HuH-7.5 (cell line): ENCODE measurements at places on chromosomes 13 and 19.
A peak's percentile ranks its signal among the peaks of the same experiment; 100 is the strongest.

DNA sequence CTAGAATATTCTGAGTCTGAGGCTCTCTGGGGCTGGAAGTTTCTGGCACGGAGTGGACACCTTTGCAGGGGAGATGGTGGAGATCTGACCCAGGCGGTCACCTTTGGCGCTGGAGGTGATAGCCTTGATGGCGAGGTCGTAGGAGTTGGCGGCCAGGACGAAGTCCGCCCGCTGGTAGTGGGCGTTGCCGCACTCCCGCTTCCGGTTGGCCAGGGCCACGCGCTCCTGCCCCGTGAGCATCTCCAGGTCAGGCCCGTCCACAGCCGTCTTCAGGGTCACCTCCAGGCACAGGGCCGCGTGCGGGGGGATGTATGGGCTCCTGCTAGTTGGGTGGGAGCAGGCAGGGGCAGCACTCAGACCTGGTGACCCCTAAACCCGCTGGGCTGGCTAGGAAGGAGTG is 5.3 kb downstream of the FKBP8 start:
- no peak for DNase-seq

DNA sequence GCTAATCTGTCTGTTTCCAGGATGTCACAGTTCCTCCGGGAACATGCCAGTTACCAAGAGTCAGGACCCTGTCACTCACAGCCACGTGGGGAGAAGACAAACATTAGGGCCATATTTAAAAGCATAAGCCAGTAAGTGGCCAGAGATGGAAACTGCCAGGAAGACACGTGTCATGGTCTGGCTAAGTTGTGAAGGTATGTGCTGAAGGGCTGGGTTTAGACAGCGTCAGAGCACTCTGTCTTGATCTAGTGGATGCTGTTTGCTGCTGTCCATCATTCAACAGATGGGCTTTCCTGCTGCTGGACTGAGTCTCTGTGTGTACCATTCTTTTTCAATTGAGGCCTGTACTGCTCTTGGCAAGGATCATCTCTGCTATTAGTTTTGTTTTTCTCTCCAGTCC is 128.6 kb downstream of the HS6ST3 start:
- no peak for DNase-seq

- no peak for DNase-seq
Observed at GRCh38 chr13:77397636-77398035, 70.7 kb upstream of the MYCBP2 start.

GRCh38 chr13:99501848-99502301 is 603 bp downstream of the TM9SF2 start:
- DNase-seq = no peak

- DNase-seq = no peak
Observed at GRCh38 chr19:29840066-29840950, 28.5 kb downstream of the CCNE1 start.

DNA sequence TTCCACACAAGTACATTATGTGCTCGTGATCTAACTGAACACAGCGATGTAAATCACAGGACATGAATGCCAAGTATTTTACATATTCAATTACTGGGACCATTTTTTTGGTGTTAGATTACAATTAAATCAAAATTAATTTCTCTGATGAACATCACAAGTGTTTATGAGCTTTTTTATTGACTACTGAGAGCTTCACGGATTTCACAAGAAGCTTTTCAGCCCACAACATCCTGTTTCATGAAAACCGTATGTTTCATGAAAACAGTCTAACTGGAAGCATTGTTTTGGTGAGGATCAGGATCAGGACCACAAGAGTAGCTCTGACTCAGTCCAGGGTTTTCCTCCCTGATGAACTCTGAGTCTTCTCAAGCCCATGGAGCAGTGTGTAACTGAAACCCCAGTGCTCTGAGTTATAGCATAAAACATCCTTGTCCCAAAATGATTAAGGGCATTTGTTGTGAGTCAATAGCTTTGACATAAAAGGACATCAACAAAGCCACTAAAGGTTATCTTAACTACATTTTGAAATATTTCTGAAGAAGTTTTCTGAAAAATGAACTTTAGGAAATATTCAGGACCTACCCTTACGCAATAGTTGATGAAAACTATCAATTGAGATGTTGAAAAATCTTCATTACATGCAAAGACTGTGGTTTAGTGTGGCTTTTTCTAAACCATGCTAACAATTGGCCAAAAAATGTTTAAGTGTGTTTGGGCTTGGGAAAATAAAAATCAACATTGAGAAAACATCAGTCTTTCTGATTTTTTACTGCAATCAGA is 49.3 kb downstream of the UFM1 start:
- no peak for DNase-seq

- no peak for DNase-seq
Observed at GRCh38 chr19:1265615-1266128, 3.5 kb upstream of the CIRBP start.

GRCh38 chr13:44697058-44697457 is 120.9 kb upstream of the TSC22D1 start:
- DNase-seq = no peak

DNA sequence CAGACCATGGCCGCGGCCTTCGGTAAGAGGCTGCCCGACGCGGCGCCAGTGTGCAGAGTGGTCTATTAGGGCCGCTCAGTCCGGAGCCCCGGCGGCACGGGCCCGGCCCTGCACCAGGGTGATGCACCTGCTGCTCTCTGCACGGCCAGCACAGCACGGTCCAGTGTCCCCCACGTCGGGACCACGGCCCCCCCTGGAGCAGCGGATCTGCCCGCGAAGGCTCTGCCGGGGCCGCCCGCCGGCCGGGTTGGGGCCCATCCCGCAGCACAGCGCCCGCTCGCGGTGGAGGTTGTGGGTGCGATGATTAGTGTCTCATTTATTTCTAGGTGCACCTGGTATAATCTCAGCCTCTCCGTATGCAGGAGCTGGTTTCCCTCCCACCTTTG is 7.9 kb downstream of the PTBP1 start:
- DNase-seq = no peak

GRCh38 chr13:33184530-33184929 is 101.0 kb downstream of the STARD13 start:
- no peak for DNase-seq

DNA sequence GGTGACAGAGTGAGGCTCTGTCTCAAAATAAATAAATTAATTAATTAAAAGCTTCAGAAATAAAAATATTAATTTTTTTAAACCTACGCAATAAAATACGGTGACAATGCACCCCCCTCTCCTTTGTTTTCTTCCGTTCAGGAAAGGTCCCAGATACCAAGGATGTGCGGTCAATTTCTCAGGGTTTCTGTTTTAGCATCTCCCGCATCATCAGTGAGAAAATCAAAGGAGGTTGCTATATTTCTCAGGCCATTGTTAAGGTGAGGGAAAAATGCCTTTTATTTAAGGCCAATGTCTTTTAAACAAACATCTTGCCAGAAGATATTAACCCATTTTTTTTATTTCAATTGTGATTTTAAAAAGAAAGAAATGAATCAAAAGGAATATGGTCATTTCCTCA is 111.7 kb downstream of the INSR start:
- no peak for DNase-seq

GRCh38 chr13:111017755-111018459 is 97.2 kb upstream of the ARHGEF7 start:
- no peak for DNase-seq

- DNase-seq = no peak
Observed at GRCh38 chr19:1310853-1311180, 25.1 kb downstream of the EFNA2 start.

- DNase-seq = no peak
Observed at GRCh38 chr13:110187641-110188161, 119.3 kb downstream of the COL4A1 start.

DNA sequence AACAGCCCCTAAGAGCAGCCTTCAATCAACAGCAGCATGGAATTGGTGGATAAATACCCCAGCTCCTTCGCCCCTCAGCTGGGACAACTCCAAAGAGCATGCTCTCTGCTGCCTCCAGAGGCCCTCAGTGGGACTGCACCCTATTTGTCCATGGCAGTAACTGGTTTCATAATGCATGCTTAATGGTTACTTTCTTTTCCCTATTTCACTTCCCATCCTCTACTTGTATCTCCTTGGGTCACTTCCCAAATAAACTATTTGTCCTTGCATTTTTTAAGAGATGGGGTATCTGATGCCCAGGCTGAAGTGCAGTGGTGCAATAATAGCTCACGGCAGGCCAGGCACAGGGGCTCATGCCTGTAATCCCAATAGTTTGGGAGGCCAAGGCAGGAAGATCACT is 13.5 kb upstream of the TPM4 start:
- peak; percentile 78 for DNase-seq

GRCh38 chr19:51240866-51241265 is 10.0 kb upstream of the SIGLECL1 start:
- DNase-seq = no peak

DNA sequence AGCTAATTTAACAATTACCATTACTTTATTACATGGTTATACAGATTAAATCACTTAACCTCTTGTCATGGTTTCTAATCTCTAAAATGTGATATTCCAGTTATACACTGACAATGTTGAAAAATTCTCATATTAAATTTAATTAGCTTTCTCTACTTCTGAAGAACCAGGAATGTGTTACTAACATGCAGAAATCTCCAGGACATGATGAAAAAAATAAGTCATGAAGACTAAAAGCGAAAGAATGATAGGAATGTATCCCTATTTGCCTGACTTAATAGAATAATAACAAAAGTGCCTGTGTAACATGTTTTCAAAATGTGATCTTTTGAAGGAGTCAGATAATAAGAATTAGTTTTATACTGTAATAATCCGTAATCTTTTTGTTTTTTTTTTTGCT is 2823.7 kb upstream of the PCDH20 start:
- DNase-seq = no peak

GRCh38 chr13:106151056-106151699 is 384.3 kb downstream of the EFNB2 start:
- DNase-seq = no peak

- DNase-seq = no peak
Observed at GRCh38 chr13:28496188-28496564, 1.2 kb upstream of the FLT1 start.

- DNase-seq = no peak
Observed at GRCh38 chr19:47096721-47097120, 16.9 kb downstream of the ZC3H4 start.

DNA sequence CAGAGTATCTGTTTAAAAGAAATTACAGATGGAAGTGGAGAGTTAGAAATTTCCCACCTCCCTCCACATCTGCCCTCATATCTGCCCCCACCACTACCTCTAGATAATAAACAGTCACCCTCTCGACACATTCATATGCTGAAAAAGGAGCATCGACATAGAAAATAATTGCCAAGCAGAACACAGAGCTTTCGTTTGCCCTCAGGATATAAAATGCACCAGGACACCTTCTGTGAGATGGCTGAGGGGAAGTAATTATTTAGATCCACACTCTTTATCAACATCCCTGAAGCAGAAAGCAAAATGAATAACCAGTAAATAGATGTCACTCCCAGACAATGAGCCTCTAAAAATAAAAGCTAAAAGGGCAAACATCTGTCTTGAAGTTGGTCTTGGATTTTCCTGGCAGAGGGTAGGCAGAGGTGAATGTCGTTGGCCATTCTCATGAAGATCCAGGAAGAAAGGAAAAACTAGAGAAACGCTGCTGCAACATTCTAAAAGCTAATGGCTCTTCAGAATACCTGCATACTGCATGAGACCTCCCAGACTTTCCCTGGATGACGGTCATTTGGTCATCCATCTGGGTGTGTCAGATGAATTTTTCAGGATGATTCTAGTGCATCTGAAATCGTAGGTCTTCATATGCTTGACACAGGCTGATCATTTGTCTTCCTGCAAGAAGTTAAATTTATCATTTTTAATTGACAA is 527.5 kb downstream of the RFC3 start:
- DNase-seq = no peak

DNA sequence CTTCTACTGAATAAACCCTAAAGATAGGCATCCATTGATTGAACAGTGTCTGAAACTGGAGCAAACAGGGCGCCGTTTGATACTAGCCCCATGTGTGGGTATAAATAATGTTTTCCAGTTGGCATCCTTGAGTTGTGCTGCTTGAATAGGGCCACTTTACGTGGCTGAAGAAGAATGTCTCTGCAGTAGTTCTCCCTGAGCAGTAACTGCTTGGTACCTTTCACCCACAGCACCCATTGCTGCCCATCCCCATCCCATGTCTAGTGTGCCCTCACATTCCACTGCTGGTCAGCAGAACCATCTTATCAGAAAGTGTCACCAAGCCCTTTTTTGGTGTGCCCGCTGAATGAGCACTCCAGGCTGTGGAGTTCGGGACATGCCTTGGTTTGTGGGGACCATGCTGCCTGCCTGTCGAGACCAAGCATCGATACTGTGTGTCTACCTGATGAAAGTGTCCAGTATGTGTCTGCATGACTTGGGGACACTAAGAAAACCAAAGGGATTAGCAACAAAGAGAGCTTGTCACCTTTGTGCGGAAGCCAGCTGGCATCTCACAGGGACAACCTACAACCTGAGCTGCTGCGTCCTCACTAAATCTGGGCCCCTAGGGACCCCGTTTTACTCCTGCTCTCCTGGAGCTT is 162.0 kb downstream of the TM9SF2 start:
- DNase-seq = no peak
